ENCODE measurements at places on chromosomes 1 and 21.

- DNase-seq, result no peak
Measured at GRCh38 chr1:75469586-75470173, 141.2 kb downstream of the SLC44A5 start.

- no peak for DNase-seq
Measured at GRCh38 chr1:7541629-7542028, 229.5 kb upstream of the VAMP3 start.

GRCh38 chr1:174946031-174946430 lies 53.7 kb upstream of the CACYBP start:
- DNase-seq, result no peak

GRCh38 chr1:10680487-10680886 lies 116.0 kb downstream of the CASZ1 start:
- DNase-seq, result no peak

DNA sequence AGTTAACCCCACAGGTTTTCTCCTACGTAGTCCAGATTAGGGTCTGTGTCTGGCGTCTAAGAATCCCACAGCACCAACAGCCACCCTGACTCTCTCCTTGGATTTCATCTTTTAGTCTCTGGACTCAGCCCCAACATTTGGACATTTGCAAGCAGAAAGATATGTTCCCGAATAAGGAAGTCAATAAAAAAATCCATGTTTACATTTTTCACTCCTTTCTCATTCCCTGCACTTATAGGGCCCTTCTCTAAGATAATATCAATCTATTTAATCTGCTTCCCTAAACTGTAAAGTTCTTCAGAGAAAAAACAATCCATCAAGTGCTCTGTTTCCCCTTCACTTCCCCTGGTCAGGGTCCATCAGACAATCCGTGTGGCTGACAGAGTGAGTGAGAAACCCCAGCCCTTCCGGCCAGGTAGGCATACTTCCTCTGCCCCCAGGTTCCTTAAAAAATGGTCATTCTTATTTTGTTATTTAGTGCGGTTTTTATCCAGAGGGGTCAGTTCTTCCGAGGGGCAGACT lies 105.9 kb upstream of the CDC42BPA start:
- peak; percentile 19 for DNase-seq

GRCh38 chr1:227774051-227774731 lies 39.0 kb downstream of the SNAP47 start:
- no peak for DNase-seq

DNA sequence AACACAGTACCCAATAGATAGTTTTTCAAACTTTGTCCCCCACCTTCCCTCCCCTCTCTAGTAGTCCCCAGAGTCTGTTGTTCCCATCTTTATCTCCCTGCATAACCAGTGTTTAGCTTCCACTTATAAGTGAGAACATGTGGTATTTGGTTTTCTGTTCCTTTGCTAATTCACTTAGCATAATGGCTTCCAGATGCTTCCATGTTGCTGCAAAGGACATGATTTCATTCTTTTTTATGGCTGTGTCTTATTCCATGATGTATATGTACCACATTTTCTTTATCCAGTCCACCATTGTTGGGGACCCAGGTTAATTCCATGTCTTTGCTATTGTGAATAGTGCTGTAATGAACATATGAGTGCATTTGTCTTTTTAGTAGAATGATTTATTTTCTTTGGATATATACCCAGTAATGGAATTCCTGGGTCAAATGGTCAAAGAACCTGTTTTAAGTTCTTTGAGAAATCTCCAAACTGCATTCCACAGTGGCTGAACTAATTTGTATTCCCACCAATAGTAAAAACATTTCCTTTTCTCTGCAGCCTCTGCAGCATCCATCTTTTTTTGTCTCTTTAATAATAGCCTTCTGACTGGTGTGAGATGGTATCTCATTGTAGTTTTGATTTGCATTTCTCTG lies 126.0 kb downstream of the AK5 start:
- peak; percentile 56 for DNase-seq

DNA sequence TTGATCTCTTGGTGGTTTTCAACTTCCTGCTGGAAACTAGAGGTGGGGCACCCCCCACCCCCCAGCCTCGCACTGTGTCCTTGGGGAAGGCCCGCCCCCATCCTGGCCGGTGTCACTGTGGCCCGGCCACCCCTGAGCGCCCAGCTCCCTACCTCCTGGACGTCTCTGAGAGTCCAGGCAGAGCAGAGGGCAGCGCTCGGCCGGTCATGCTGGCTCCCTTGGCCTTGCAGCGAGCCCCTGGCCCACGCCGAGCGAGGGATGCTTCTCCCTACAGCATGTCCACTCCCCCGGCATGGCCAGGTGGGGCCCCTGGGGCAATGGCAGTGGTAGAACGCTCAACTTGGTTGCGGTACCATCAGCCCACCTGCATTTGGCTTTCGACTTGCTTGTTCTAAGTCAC lies 28.7 kb upstream of the TRAPPC10 start:
- no peak for DNase-seq

DNA sequence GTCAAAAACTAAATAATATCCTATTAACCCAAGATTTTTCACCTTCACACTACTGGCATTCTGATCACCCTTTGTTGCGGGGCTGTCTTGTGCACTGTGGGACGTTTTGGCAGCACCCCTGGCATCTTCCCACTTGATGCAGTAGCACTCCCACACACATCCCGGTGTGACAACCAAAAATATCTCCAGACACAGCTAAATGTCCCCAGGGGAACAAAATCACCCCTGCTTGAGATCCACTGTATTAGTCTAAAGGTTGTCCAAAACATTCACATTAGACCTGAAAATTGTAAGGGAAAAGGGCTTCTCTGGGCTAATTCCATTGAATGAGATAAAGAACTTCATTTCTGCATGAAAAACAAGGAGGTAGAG lies 37.8 kb downstream of the PLEKHO1 start:
- no peak for DNase-seq

DNA sequence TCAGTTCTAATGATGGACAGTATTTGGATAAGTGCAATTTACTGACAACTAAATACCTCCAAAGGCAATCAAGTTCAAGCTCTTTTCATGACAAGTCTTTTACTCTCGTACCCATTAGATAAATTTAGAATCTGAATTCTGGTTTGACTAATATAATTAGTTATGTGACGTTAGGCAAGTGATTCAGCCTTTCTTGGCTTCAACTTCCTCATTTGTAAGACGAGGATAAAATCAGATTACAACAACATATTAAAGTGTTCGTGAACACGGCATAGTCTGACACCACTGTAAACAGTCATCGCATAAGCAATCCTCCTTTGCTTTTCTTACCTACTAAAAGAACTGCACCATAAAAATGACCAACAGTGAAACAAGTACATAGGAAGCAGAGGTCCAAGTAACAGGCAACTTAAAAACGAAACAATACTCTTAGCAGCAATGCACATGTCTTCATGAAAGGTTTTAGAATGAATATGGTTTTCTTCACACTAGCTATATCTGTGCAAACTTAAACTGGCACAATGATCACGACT lies 25.7 kb downstream of the COA6 start:
- peak; percentile 27 for DNase-seq

- peak; percentile 22 for DNase-seq
Measured at GRCh38 chr1:114345930-114346479, 165.0 kb downstream of the TRIM33 start.

- peak; percentile 72 for DNase-seq
Measured at GRCh38 chr1:212485913-212486618, 53.3 kb downstream of the NENF start.

GRCh38 chr1:75836528-75837100 lies 39.9 kb downstream of the MSH4 start:
- no peak for DNase-seq

DNA sequence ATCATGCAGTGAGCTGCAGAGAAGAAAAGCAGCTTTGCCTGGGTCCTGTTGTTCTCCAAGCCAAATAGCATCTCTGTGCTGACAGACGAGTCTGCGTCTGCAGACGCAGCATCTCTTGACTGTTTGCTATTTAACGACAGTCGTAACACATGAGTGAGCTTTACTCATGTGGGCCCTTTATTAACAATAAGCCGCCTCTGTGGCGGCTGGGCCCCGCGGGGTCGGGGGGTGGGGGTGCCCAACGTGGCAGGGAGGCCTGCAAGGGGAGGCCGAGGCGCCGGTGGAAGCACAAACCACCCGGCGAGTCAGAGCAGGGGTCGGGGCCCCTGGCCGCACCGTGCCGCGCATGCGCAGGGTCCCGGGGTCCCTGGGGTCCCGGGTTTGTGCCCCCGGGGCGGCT lies 435.1 kb downstream of the KIF26B start:
- no peak for DNase-seq

- no peak for DNase-seq
Measured at GRCh38 chr1:74357756-74358155, 122.6 kb downstream of the TNNI3K start.

GRCh38 chr1:157353546-157353945 lies 198.8 kb downstream of the FCRL5 start:
- DNase-seq, result no peak

GRCh38 chr1:204991342-204991844 lies 51.6 kb upstream of the CNTN2 start:
- no peak for DNase-seq

GRCh38 chr1:116110567-116111523 lies at the start of gene MAB21L3:
Gene MAB21L3, plus strand, starts transcription at chr1:116111399. Its CDS starts 1,217 bp downstream, at chr1:116112616.
- no peak for DNase-seq

- DNase-seq, result no peak
Measured at GRCh38 chr1:214208460-214208859, 72.5 kb upstream of the SMYD2 start.

GRCh38 chr1:9438431-9439073 lies 100.7 kb upstream of the SLC25A33 start:
- peak; percentile 78 for DNase-seq

- DNase-seq, result no peak
Measured at GRCh38 chr1:193489191-193489590, 302.8 kb upstream of the B3GALT2 start.

DNA sequence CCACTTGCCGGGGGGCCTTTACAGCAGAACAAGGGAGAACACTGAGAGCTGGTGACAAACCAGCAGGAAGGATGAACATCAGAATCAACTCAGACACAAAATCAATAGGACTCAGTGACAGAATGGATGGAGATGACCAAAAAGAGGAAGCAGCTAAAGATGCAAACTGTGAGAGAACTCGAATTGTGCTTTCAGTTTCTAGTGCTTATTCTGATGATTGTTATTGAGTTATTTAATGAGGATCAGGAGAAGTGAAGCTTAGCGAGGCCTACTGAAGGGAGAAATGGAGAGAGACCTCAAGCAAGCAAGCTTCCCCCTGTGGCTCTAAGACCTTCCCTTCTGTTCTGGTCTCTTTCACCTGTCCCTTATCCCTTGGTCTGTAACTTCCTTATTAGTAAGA lies 30.3 kb upstream of the TMEM125 start:
- no peak for DNase-seq

GRCh38 chr1:219066098-219066497 lies 107.6 kb upstream of the LYPLAL1 start:
- DNase-seq, result no peak

DNA sequence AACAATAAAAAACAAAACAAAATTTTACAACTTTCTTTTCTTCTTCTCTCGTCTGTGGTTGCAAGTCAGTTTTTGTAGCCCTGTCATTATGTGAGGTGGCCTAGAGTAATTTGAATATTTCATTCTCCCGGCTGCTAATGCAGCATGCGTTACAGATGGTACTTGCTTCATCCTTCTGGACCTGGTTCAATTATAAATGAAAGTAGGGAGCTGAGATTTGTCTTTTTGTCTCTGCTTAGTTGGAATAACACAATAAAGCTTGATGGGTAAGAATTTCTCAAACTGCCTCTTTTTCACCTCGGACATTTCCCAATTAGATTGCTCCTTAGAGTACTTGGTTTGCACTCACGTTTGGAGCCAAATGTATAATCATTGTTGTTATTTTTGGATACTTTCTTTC lies 201.6 kb downstream of the PBX1 start:
- DNase-seq, result peak; percentile 11

- DNase-seq, result no peak
Measured at GRCh38 chr1:110235181-110235833, 25.2 kb downstream of the KCNC4 start.

DNA sequence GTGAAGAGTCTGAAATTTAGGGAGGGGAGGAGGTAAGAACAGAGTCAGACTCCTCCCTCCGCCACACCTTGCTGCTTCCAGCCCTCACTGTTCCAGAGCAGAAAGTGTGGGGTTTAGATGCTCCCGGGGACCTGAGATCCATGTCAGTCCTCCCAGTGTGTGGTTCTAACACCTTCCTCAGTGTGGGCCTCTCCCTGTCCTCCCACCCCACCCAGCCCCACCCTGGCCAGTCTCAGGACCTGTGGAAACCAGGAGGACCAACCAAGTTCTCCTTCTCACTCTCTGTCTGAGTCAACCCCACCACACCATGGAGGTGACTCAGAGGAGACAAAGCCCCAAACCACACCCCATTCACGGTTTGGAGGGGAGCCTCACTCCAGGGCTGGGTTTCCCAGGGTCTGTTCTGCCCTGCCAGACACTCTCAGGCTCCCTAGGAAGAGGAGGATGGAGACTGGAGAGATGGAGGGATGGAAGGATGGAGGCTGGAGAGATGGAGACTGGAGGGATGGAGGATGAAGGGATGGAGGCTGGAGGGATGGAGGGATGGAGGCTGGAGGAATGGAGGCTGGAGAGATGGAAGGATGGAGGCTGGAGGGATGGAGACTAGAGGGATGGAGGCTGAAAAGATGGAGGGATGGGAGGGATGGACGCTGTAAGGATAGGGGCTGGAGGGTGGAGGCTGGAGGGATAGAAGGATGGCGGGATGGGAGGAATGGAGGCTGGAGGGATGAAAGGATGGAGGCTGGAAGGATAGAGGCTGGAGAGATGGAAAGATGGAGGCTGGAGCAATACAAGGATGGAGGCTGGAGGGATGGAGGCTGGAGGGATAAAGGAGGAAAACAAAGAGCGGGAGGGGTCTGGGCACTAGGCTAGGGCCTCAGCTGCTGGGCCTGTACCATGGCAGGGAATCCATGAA lies 100.9 kb upstream of the RUNX3 start:
- peak; percentile 55 for DNase-seq

DNA sequence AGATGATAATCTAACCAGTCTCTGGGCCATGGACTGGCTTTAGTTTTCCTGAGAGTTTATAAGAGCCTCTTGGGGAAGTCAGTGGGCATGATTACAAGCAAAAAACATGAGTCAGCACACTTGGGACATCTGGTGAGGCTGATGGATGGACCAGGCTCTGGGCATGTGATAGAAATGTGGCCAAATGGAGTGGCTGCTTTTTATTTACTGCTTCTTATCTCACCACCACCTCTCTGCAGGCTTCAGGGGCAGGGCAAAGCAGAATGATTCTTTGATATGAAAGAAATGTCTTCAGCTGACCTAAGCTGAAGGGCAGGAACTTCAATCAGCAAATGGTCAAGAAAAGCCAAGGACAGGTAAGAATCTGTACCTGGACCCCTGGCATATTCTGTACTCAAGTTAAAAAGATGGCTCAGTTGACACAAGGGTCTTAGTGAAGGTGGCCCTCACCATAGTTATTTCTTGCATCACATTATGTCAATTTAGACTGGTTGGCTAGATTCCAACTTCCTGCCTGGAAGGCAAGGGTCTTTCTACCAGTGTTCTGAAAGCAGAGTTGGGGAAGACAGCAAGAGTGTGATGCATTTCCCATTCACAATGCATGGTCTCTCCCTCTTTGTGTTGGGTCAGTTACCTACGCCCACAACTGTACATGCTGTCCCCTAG lies 162.8 kb downstream of the FASLG start:
- peak; percentile 68 for DNase-seq

GRCh38 chr1:1430992-1431844 lies 4.3 kb upstream of the VWA1 start:
- DNase-seq, result no peak

All from fibroblast of skin of right quadriceps (primary cell).